Activated CD8-positive, alpha-beta memory T cell treated with anti-CD3 and anti-CD28 coated beads, Interleukin-2, amount 50 U/mL, for 4 hours (primary cell): ENCODE measurements at places on chromosomes 7 and 10.

GRCh38 chr7:72292118-72292517, 120.0 kb downstream of the CALN1 start:
- DNase-seq, result no peak

- no peak for DNase-seq
Measured at GRCh38 chr7:154583454-154583853, 419.5 kb downstream of the PAXIP1 start.

GRCh38 chr7:84159435-84159834, 35.2 kb downstream of the SEMA3A start:
- DNase-seq, result no peak

DNA sequence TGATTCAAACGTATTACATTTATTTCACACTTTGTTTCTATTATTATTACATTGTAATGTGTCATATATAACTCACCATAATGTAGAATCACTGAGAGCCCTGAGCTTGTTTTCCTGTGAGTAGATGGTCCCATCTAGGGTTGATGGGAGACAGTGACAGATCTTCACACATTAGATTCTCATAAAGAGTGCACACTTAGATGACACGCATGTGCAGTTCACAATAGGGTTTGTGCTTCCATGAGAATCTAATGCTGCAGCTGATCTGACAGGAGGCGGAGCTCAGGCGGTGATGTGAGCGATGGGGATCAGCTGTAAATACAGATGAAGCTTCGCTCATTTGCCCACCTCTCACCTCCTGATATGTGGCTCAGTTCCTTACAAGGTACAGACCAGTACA, 36.1 kb downstream of the BMPER start:
- DNase-seq, result no peak

- DNase-seq, result no peak
Measured at GRCh38 chr10:129838794-129839193, 125.3 kb downstream of the EBF3 start.

- no peak for DNase-seq
Measured at GRCh38 chr7:129799350-129799955, 153.3 kb downstream of the UBE2H start.

- no peak for DNase-seq
Measured at GRCh38 chr7:836429-836828, 4.2 kb downstream of the SUN1 start.

DNA sequence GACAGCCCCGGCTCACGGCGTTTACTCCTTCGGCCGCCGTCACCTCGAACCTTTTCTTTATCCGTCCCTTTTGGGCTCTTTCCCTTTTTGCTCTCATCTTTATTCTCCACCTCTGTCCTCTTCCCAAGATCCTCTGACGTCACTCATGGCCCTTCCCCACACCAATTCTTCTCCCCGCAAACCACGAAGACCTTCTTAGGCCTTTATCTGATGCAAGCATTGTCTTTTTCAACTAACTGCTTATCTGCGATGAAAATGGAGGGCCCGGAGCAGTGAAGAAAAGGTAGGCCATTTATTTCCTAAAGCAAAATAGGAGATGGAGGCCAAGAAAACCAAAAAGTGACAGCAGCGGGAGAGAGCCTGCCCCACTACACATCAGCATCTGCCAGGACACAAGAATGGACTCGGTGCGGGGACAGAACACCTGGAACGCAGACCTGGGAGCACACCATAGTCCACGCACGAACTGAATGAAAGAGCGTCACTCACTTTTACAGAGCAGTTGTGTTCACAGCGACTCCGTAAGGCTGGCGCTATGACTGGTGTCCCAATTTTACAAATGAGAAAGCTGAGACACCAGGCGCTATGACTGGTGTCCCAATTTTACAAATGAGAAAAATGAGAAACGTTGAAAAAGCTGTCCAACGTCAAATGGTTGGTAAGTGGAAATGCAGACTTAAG, 45.3 kb downstream of the ZNF777 start:
- no peak for DNase-seq

GRCh38 chr7:131546583-131547141, 9.8 kb downstream of the PODXL start:
- DNase-seq, result peak; percentile 35

GRCh38 chr7:152336754-152337368, 98.9 kb downstream of the KMT2C start:
- DNase-seq, result no peak

DNA sequence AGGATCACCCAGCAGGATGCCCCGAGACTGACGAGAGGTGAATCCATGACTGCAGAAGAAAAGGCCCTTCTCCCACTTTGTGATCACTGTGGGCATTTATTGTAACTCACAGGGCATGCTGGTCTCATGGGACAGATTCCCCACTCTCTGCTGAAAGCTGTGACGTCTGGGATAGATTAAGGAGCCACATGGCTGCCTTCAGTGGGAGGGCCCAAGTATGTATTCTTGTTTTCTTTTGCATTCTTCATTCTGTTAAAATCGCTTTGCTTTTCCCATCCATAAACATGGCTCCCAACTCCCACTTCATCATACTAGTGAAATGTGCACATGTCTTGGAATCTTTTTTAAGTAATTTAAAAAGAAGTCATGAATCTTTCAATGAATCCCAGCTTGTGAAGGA, 67.2 kb downstream of the FAM107B start:
- no peak for DNase-seq

DNA sequence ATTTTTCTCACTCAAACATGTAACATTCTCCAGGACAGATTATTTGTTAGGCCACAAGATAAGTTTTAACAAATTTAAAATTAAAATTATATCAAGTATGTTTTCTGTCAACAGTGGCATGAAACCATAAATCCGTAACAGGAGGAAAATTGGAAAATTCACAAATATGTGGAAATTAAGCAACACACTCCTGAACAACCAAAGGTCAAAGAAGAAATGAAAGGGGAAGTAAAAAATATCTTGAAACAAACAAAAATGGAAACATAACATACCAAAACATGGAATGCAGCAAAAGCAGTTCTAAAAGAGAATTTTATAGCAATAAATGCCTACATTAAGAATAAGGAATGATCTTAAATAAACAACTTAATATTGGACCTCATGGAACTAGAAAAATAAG, 147.3 kb downstream of the ZEB1 start:
- DNase-seq, result no peak

DNA sequence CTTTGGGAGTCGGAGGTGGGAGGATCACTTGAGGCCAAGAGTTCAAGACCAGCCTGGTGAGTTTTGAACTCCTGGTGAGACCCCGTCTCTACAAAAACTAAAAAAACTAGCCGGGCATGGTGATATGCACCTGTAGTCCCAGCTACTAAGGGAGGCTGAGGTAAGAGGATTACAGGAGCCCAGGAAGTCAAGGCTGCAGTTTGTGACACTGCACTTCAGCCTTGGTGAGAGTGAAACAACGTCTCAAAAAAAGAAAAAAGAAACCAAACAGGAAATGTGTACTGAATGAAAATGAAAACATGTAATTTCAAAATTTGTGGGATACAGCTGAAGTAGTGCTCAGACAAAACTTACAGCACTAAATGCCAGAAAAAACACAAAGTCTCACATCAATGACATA, 7.6 kb downstream of the ARHGAP12 start:
- DNase-seq, result no peak

DNA sequence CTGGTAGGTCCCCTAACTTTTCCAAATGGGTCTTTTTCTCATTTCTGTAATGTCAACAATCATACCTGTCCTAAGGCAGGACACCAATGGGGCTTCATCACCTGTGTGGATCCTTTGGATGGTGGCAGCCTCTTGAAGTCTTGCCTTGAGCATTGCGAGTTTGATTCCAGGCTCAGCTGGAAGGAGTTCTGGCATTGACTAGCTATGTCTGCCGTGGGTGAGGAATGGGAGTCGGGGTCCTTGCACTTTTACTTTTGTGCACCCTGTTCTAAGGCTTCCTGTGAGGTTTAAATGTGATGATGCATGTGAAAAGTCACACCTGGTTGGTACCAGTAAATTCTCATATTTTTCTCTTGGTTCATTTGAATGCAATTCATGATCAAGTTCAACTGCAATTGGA, 55.9 kb upstream of the CTBP2 start:
- no peak for DNase-seq

DNA sequence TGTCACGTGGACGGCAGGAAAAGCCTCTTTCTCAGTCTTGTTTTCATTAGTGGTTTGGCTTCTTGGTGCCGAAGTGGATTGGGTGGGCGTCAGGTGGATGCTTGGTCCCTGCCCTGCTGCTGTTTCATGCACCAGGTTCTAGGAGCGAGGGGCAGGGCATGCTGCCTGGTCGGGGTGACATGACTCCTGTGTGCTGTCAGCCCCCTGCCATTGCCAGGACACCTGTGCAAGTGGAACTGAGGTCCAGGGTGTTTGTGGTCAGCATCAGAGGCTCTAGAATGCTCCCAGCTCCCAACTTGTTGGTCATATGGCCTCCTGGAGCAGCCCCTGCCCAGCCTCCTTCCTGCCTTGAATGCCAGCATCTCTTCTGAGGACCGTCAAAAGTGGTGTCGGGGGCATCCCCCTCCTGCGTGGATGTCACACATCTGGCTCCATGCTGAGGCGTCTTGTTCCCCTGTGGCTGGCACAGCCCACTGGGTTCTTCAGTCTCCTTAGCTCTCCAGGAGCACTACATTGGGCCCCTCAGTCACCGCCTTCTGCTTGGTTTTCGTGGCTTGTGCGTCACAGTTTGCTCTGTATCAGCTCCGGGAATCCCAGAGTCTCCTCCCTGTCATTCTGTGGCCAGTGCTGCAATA, 24.8 kb downstream of the ADCY1 start:
- DNase-seq, result no peak

DNA sequence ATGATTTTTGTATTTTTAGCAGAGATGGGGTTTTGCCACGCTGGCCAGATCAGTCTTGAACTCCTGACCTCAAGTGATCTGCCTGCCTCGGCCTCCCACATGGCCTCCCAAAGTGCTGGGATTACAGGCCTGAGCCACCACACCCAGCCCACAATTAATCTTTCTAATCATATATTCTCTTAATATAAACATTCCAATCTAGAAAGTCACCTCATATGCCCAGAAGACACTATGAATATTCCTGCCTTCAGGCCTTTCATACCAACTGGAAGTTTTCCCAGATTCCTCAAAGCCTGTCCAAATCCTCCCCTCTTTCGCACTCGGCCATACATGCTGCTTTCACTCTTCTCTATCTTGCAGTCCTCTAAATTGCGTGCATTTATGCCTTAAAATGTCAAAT, 32.6 kb downstream of the PDZD8 start:
- no peak for DNase-seq

DNA sequence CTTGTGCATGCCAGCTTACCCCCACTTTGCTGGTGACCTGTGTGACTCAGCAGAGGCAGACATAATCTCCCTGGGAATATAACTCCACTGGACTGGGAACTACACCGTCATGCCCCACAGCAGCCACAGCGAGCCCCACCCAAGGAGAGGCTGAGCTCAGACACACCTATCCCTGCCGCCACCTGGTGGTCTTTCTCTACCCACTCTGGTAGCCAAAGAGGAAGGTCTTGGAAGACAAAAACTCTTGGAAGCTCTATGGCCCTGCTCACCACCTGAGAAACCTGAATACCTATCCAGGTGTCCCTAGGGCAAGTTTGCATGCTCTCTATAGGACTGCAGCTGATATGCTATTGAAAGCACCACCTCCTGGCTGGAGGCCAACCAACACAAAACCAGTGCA, 48.1 kb downstream of the MYO3A start:
- DNase-seq, result no peak

DNA sequence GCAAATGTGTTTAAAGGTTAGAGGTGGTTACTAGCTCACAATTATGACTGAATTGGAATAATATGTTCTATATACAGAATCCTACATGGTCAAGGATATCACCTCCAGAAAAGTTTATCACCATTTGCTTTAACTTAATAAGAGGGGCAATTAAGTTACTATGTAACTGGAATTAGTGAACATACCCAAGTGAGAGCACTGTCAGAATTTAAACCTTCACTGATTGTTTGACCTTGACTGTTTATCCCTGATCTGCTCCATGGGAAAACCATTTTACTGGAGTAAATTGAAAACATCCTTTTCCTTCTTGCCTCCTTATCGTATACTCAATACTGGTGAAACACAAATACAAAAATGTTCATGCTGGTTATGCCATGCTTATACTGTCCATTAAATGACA, 107.4 kb downstream of the SEMA3D start:
- no peak for DNase-seq

DNA sequence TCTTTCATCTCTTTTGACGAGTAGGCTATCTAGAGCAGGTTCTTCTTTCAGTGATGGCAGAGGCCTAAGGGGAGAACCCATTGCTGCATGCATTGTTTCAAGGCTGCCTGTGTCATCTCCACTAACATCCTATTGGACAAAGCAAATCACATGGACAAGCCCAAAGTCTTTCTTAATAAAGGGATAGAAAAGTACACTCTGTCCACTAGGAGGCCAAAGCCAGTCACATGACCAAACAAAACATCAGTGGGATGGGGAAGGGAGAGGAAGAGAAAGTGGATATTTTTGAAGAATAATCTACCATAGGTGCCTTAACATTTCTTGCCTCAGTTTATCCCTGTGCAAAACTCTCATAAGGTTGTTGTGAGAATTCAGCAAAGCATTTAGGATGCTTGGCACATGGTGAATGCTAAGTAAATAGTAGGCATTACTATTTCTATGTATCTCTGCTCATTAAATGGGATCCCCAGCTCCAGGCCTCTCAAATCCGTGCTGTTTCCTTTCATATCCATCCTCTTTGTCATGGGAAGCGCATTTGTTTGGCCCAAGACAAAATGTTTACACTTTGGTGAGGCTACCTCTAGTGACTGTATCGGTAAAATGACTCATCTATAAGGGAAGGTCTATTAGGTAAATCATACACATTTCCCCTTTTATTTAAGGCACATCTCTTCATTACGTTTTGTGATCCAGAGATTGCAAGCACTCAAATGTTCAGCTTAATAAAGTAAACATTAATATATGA, 16.7 kb upstream of the CADPS2 start:
- DNase-seq, result no peak

DNA sequence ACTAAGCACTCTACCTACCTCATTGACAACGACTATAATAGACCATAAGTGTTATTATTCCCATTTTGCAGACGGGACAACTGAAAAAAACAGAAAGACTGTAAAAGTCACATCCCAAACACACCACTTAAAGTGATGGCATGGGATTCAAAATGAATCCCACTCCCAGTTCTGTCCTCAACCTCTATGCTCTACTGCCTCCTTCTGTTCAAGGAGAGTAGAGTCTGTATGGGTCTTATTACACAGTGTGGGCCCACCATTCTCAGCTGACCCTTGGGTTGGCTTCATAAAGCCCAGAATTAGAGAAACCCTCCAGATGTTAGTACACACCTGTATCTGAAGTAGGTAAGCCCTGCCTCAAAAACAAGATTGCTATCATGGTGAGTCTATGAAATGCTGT, 102.2 kb downstream of the GRM8 start:
- DNase-seq, result no peak

GRCh38 chr10:60200012-60200681, 189.5 kb downstream of the ANK3 start:
- no peak for DNase-seq

DNA sequence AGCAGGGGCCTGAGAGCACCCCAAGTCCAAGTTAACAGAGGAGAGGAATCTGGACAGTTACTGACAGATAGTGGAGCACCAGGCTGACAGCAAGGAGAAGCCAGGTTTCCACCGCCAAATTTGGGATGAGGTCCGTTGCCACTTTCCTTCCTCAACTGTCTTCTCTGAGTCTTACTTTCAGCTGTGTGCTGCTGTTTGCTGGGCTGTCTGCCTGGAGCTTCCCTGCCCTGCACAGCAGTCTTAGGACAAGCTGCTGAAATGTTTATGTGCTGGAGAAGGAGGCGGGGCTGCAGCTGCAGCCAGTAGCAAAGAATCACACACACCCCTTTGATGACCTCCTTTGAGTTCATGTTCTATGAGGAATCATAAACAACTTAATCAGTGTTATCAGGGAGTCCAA, 17.4 kb upstream of the CYP3A7 start:
- DNase-seq, result no peak

GRCh38 chr10:52776471-52776903, 3.9 kb upstream of the MBL2 start:
- DNase-seq, result no peak
